ENCODE measurements at places on chromosomes 16 and 17.

GRCh38 chr16:79411357-79411756, 189.2 kb downstream of the MAF start:
- DNase-seq = no peak

DNA sequence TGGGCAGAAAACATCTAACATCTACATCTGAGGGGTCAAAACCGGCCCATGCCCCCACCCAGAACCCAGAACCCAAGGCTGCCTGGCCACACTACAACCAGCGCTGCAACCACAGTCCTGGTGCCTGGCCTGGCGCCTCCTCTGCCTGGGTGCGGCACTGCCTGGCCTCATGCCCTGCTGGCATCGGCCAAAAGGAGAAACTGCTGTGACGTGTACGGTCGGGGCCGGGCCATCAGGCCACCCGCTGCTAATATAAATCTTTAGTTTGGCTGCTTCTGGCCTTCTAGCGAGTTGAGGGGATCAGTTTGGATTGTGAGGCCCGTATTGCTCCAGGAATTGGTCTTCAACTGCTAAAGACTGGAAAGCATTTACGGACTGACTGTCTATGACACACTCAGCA, 22.8 kb downstream of the TMEM204 start:
- DNase-seq = peak; percentile 84

DNA sequence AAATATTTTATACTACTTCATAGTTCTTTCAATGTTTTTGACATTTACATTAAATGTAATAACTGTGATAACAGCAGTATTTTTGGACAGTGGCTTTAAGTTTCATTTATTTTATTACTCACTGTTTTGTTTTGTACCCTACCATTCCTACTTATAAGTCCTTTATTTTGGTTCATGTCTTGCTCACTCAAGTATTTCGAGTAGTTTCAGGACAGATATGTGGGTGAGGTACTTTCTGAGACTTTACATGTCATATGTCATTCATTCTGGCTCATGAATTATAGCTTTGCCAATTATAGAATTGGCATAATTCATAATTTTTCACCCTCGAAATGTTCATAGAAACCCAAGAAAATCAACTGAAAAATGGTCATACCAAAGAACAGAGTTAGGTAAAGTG, 44.4 kb downstream of the PIK3R5 start:
- DNase-seq = no peak

DNA sequence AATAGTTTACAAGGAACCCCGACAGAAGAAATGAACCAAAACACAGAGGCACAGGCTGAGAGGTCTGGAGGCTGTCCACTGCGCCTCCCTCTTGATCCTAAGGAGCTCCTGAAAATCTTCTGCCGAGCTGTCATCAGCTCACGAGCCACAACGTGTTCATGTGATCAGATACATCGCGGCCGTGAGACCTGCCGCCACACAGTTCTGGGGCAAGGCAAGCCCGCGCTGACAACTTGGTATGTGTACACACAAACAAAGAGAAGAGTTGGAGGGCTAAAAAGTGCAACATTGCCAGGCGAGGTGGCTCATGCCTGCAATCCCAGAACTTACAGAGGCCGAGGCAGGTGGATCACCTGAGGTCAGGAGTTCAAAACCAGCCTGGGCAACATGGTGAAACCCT, 7.6 kb downstream of the EXOC7 start:
- DNase-seq = no peak

DNA sequence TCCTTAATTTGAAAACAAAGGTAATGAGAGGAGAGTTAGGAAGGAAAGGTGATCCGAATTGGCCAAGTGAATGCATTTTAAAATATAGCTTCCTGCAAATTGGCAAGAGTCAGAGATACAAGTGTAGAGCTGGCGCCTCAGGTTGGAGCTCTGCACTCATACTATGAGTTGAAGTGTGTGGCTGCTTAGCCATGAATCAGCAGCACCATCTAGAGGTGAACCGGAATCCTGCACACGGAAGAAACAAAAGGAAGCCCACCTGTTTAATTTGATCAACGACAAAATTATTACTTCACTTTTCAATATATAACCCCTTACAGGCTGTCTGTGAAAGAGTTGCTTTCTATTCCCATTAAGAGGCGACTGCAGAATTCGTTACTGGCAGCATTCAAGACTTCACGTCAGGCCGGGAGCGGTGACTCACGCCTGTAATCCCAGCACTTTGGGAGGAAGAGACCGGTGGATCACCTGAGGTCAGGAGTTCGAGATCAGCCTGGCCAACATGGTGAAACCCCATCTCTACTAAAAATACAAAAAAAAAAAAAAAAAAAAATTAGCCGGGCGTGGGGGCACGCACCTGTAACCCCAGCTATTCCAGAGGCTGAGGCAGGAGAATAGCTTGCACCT, 1253.7 kb upstream of the CDH8 start:
- peak; percentile 12 for DNase-seq

GRCh38 chr17:28227316-28228108, 91.5 kb upstream of the TMEM97 start:
- DNase-seq = peak; percentile 43

DNA sequence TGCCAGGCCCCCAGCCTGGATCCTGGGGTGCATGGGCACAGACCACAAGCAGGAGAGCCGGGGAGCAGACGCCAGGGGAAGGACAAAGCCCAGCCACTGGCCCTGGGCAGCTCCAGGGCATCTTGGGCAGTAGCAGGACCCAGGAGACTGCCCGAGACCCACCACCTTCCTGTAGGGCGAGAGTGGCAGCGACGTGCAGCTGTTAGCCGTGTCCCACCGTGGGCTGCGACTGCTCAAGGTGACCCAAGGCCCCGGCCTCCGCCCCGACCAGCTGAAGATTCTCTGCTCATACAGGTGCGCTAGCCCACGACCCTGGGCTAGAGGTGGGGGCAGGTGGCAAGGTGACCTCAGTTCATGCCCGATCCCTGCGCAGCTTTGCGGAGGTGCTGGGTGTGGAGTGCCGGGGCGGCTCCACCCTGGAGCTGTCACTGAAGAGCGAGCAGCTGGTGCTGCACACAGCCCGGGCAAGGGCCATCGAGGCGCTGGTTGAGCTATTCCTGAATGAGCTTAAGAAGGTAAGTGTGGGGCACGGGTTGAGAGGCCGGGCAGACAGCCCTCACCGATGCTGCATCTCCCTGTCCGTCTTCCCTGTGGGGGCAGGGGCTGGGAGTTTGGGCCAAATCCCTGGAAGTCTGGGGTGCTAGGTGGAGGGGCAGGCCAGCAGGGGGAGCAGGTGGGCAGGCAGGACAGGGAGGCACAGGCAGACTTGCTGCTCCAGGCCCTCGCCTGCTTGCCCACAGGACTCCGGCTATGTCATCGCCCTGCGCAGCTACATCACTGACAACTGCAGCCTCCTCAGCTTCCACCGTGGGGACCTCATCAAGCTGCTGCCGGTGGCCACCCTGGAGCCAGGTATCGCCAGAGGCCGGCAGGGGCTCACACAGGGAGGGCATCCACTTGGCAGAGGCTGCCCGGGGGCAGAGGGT, 13.5 kb upstream of the SMIM5 start:
- peak; percentile 52 for DNase-seq

GRCh38 chr16:72935896-72936295, 112.0 kb downstream of the ZFHX3 start:
- DNase-seq = no peak

DNA sequence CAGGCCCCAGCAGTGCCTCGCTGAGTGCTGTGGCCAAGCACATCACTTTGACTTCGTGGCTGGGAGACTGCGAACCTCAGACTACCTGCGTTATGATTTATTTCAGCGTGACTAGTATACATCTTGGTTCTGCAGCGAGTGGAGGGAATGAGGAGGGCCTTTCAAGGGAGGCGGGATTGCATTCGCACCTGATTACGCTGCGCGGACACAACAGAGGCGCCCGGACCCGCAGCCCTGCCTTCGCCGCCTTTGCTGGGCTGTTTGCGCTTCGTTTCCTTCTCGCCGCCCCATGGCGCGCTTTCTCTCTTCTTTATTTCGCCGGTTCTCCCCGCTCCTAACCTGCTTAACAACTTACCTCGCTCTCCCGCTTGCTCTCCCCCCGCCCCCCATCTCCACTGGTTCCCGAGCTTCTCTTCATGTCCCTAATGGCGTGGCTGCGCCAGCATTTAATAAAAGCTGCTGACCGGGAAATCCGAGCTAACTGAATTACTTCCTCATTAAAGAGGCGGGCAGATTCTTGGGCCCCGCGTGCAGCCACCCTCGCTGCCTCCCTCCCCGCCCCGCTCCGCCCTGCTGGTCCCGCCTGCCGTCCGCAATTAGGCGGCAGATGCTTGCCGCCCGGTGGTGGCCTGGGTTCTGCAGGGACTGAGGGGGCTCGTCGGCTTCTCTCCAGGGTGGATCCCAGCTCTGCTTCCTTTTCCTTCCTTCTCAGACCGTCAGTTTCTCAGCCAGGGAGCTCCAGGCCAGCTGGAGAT, 257.6 kb upstream of the SDK2 start:
- DNase-seq = no peak

- no peak for DNase-seq
Observed at GRCh38 chr16:29012913-29013553, 28.2 kb downstream of the LAT start.

DNA sequence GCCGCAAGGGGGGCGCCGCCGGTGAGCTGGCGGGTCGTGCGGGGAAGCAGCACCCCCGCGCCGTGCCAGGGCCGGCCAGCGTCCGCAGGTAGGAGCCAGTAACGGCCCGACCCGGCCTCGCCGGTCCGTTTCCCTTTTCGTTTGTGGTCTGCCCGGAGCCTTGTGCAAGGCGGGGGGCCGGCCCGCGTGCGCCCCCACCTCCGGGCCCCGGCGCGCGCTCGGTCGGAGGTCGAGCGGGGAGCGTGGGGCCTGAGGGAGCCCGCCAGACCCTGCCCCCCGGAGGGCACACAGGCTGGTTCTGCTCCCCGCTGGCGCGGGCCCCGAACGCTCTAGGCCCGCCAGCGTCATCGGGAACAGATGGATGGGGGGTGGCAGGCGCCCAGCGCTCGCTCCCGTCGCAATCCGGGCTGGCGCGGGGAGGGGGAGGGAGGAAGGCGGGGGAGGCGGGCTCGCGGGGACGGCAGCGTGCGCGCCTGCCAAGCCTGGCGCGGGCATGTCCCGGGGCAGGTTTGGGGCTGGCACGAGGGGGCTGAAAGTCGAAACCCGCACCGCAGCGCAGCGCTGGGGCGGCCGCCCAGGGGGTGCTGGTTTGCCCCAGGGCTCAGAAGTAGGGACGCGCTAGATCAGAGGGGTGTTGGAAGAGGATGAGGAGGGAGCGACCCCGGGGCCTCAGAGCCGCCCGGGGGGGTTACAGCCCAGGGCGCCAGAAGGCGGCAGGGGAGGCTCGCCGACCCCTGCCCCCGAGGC, 1.5 kb upstream of the GSE1 start:
- peak; percentile 89 for DNase-seq

DNA sequence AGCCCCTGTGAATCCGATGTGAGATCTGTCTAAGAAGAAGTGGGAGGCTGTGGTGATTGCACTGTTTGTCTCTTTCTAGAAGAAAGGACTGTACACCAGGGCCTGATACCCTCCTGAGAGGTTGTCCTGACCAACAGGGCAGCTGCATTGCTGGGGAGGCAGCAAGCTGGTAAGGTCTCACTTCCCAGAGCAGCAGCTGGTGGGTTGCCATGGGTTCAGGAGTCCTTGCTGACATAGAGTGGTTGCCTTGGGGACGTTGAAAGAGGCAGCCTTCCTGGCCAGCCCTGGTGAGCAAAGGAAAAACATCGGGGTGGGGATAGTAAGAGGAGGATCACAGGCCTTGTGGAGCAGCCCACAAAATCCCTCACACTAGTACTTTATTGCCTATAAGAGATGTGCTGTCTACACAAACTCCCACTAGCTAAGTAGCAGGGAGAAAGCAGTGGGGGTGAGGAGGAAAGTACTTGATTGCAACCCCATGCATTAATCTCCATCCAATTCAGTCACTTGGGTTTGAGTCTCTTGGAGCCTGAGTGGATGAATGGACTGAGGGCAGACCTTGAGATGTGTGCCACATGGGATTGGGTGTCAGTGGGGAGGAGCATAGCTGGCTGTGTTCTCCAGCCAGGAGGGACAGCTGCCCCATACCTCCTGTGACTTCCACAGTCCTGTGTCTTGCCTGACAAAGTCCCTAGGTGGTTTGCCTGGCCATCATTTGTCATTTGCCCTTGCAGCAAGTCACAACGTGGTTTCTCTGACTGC, 143.8 kb upstream of the RPL38 start:
- DNase-seq = no peak

- peak; percentile 37 for DNase-seq
Observed at GRCh38 chr16:57473176-57473840, 10.8 kb downstream of the POLR2C start.

GRCh38 chr16:88349903-88350900, 32.6 kb upstream of the ZNF469 start:
- DNase-seq = no peak

- DNase-seq = no peak
Observed at GRCh38 chr17:29583324-29584248, 5.9 kb downstream of the GIT1 start.

DNA sequence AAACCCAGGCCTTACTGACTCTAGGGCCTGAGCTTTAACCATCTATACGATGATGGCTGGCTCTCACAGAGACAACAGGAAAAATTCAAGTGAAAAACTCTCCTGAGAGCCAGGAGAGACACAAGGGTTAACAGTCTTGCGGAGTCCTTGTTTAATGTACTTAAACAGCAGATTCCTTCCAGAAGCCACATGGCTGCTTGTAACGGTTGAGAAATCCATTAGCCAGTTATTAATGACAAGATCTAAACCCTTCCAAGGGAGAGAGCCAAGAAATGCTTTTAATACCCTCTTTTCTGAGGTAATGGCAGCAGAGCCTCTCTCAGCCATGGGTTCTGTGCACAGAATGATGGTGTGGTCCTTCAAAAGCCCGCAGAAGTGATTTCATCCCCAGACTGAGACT, 5.2 kb upstream of the ALDOA start:
- DNase-seq = no peak

GRCh38 chr16:29315916-29316517, 90.5 kb downstream of the NPIPB11 start:
- no peak for DNase-seq

Measured in MG63 (cell line).